ENCODE measurements at places on chromosomes 6 and 20.

DNA sequence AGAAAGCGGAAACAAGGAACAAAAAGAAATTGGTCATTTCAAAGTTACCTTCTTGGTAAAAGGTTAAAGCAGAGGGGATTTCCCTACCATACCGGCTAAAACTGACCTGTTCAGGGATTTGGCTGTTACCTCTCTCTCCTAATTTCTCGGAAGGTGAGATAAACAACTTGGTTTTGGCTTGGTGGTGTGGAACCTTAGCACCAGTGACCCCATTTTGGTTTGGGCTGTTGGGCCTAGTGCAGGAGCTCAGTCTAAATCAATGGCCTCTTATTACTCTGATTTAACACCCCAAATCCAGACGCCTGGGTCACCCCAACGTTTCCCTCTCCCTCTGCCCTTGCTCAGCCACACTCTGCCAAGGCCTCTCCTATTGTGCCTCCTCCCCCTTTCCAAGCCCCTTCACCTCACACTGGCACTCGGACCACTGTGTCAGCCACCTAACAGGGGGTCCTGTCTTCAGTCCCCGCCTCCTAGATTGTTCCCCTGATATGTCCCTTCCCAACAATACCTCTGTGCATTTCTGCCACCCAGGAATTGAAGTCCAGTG, 8.3 kb downstream of the NCR2 start:
- no peak for DNase-seq

GRCh38 chr20:22492497-22492896, 91.9 kb downstream of the FOXA2 start:
- no peak for DNase-seq

- peak; percentile 59 for DNase-seq
Observed at GRCh38 chr20:32164984-32165735, 42.4 kb downstream of the PLAGL2 start.

DNA sequence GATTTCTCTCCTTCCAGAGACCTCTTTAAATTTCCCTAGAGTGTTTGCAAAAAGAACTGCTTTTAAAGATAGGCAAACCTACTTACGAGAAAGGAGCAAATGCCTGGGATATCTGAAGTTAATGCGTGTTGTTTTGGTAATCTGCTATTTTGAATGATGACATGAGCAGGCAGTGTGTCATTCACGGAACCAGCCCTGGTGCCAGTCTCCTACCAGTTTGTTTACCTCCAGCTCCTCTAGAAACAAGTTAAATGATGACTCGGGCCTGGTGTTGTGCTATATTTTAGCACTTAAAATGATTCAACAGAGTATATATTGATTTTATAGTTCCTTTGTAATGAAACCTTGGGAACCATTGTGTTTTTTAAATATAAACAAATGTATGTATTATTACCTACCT, 41.1 kb upstream of the MAP3K4 start:
- DNase-seq, result no peak

- DNase-seq, result no peak
Observed at GRCh38 chr20:53668992-53669391, 75.4 kb upstream of the ZNF217 start.

DNA sequence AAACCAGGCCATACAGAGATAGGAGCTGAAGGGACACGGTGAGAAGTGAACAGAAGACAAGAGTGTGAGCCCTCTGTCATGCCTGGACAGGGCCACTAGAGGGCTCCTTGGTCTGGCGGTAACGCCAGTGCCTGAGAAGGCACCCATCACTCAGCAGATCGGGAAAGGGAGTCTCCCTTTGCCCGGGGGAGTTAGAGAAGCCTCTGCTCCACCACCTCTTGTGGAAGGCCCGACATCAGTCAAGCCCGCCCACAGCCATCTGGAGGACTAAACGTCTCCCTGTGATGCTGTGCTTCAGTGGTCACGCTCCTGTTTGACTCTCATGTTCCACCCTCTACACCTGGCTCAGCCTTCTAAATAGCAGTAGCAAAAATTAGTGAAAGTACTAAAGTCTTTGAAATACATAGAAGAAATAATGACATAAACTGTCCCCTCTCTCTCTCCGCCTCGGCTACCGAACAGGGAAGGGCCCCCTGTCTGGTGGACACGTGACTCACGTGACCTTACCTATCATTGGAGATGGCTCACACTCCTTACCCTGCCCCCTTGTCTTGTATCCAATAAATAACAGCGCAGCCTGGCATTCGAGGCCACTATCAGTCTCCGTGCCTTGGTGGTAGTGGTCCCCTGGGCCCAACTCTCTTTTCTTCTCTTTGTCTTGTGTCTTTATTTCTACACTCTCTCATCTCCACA, 66.7 kb downstream of the RPP21 start:
- no peak for DNase-seq

DNA sequence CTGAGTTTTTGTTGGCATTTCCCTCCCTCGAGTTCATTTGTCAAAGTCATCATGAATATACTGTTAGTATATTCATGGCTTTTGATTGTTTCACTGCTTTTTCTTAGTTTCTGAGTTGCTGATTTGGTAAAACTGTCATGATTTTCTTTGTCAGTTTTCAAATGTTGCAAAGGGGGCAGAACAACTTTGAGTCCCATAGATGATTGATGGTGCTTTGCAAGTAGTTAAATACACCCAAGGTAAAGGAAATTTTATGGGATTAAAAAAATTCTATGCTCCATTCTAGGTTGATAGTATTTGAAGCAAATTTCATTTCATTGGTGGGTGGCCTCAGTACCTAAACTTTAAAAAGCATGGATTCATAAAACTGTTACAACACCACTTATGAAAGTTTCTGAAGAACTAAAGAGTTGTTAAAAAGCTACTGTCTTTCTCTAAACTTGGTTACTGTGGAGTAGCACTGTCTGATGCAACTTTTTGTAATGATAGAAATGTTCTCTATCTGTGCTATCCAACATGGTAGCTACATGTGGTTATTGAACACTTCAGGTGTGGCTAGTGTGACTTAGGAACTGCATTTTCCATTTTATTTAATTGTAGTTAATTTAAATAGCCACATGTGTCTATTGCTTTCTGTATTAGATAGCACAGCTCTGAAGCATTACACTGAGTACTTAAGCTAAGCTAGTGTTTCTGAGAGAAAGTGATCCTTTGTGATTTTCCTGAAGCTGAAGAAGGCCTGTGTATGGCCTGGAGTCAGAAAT, 153.6 kb downstream of the ZFAND3 start:
- DNase-seq, result no peak

GRCh38 chr20:2234598-2235191, 61.1 kb upstream of the TGM3 start:
- DNase-seq, result no peak

- no peak for DNase-seq
Observed at GRCh38 chr20:1319462-1319861, 9.5 kb downstream of the SDCBP2 start.

DNA sequence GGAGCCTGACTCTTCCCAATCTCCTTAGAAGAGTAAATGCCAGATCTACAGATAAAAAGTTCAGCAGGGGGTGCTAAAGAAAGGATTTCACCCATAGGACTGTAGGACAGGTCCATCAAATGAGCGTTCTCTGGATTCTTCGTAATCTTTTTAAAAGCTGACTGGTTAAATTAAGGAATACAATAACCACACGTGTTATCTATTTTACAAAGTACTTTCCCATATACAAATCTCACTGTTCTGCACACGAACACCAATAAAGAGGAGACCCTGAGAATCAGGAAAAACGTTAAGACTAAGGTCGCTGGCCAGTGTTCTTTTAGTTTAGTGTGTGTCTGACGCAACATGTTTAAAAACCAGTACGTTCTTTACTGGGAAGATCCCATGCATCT, 542 bp downstream of the TUBE1 start:
- no peak for DNase-seq

- no peak for DNase-seq
Observed at GRCh38 chr6:113450061-113450465, 407.1 kb upstream of the MARCKS start.

GRCh38 chr6:25564943-25565342, 87.1 kb upstream of the SCGN start:
- DNase-seq, result no peak

DNA sequence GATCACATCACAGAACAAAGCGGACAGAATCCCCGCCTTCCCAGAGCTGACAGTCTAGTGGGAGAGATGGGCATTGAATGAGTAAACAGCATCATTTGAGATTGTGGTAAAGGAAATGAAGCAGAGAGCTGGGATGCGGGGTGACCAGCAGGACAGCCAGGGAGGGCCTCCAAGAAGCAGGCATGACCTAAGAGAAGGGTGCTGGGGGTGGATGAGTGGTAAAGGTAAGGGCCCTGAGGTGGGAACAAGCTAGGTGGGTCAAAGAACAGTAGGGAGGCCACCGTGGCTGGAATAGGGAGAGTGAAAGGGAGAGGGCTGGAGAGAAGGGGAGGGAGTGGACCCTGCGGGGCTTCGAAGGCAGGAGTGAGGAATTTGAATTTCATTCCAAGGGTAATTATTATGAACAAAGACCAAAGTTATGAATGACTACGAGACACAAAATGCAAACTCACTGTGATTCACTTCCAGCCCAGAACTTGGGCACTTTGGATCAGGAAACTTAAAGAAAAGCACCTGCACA, 61.4 kb downstream of the CEBPB start:
- DNase-seq, result no peak
